ENCODE measurements at places on chromosomes 5 and 9.

GRCh38 chr5:69517763-69518212, 25.2 kb downstream of the OCLN start:
- DNase-seq, result no peak

GRCh38 chr5:73405691-73406090, 42.9 kb downstream of the FOXD1 start:
- DNase-seq, result no peak

DNA sequence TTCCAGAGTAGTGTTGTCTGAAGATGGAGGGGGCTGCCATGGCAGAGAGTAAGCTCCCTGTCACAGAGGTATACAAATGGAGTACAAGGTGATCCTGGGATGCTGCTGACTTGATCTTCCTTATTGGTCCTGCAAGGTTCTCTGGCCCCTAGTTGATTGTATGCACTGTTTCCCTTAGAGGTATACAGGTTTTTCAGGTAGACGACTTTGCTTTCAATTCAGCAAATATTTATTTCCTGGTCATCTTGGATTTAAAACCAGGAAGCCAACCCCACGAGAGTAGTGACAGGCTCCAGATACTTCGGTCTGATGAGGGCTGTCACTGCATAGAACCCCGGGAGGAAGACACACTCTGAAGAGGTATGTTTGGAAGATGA, 16.5 kb upstream of the TRIM14 start:
- no peak for DNase-seq

DNA sequence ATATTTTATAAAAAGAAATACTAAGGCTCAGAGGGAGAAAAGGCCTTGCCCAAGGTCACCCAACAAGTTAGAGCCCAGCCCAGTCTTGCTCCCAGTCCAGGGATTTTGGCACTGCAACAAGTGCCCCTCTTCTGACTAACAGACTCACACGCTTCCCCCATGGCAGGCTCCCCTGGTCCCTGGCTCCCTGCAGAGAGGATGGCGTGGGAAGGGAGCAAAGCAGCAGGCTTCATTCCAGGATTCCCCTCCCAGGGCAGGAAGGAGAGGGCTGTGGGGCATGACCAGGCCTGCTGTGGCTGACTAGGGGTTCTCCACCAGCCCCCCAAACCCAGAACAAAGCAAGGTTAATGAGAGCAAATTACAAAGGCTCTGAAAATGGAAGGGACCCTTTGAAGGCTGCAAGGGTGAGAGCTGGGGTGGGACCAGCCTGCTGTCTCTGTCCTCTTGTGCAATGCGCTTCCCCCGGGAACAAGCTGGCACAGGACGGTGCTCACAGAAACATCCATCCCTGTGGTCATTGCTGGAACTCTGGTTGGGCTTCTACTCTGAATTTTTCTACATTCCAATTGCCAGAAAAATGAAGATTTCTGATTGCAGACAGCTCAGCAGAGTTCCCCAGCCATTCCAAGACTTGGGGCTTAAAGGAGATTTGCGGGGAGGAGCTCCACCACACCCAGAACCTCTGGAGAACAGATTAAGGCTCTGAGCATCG, 37.1 kb upstream of the FAT2 start:
- DNase-seq, result no peak

- DNase-seq, result no peak
Observed at GRCh38 chr9:105047742-105048041, 119.7 kb upstream of the ABCA1 start.

- DNase-seq, result no peak
Observed at GRCh38 chr5:151181818-151182523, 24.4 kb upstream of the ANXA6 start.

DNA sequence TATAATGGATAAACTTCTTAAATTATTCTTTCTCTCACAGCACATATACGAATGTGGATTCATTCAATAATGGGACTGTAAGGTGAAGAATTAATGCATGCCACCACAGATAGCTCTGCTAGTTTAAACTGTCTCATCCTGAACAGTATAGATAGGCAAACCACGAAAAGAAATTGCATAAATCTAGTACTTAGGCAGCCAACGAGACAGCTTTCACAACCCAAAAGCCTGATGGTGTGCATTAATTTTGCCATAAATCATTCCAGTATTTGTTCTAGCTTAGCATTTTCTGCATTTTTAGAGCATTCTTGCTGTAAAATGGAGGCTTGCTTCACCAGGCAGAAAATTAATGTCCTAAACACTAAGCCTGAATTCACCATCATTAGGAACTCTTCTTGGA, 834.2 kb upstream of the DMAC1 start:
- no peak for DNase-seq

DNA sequence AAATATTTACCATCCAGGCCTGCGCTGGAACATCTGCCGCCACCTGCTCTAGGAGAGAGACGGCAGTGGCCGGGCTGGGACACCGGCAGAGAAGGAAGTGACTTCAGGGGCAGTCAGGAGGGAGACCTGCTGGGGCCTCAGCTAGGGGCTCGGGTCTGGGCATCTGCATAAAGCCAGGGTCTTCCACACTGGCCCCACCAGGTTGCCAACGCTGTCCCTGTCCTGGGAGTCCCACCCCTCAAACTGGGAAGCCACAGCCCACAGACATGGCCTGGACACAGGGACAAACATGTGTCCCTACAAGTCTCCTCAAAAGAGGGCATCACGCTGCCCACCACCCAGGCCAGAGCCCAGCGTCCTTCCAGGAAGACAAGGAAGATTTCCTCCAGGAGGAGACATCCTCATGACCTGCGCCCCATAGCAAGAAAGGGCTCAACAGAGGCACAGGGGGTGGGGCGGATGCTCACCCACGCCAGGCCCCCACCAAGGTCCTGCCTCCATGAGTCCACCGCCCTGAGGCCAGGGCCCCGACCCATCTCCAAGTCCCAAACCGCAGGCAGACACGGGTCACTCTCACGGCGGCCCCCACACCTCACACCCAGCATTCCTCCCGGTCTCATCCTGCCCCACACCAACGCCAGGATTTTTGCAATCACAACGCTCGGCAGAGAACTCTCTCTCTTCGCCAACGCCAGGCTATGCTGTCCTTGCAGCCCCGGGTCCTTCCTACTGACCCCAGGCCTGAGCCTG, 9.0 kb downstream of the VAV2 start:
- no peak for DNase-seq

DNA sequence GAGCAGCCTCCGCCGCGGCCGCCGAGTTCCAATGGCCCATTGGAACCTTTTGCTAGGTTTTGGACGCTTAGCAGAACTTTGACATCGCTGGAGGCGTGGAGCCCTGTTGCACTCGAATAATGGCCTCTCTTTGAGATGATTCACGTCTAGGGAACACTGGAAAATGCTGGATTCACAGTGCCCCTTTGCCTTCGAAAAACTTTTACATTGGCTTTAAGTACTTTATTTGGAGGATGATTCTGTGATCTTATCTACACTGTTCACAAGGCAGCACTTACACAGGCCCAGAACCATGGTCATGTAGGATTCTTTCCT, 536 bp upstream of the PPIC start:
- DNase-seq, result no peak

DNA sequence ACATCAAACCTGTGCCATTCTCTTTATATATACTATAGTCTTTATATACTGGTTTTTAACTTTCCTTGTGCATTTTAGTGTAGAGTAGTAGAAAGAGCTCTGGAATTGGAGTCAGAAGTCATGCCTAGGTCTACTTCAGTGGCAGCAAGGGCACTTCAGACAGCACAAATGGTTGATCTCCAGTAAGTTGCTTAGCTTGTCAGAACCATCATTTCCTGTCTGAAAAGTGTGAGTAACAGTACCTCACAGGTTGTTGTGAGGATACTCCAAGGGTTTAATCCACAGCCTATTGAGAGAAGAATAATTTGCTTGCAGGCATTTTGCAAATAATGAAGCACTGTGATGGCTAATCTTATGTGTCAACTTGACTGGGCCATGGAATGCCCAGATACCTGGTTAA, 95.8 kb upstream of the NR4A3 start:
- DNase-seq, result no peak

GRCh38 chr9:5549658-5550650, 39.6 kb downstream of the PDCD1LG2 start:
- DNase-seq, result no peak

DNA sequence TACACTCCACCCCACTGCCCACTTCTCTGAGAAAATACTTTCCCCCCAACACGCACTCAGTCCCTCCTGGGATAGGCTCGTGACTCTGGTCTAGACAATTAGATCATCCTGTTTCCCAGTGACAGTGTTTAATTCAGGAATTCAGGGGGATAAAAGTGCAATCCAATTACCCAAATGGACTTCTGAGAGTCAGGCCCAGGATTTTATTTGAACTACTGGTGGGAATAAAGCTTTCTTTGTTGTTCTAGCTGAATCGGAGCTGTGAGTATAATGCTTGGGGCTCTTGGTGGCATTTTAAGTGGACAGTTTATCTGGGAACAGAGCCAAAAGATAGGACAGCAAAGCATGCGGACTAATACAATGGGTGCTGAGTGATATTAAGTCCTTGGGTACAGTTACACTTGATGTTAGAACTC, 683.3 kb downstream of the MAT2B start:
- DNase-seq, result no peak

- DNase-seq, result no peak
Observed at GRCh38 chr5:168147568-168148360, 143.7 kb upstream of the WWC1 start.

DNA sequence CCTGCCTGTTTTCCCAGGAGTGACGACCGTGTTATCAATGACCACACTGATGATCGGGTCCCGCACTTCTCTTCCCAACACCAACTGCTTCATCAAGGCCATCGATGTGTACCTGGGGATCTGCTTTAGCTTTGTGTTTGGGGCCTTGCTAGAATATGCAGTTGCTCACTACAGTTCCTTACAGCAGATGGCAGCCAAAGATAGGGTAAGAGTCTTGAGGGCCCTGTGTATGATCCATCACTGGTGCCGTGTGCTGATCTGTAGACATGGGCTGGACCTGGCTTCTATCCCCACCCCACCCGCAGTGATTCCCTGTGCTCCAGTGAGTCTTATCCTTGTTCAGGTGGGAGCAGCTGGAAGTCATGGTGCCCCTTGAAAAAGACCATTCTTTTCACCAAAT, 26.0 kb downstream of the GABRP start:
- DNase-seq, result no peak

- no peak for DNase-seq
Observed at GRCh38 chr5:133235696-133236426, 184.0 kb downstream of the HSPA4 start.

DNA sequence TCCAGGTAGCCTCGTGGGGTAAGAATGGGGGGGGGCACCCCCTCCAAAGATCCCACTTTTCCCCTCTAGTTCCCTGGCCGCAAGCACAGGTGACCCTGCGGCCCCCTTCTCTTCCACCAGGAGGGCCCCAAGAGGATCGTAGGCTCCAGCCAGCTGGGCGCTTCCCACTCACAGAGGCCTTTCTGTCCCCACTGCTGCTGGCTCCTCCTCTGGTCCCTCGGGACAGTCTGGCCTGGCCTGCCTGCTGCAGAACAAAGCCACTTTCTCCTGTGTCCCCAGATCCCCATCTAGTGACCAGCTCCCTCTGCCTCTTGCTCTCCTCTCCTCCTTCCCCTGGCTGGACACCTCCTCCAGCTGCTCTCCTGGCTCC, 534 bp upstream of the SAPCD2 start:
- DNase-seq, result peak; percentile 64

GRCh38 chr5:53407373-53407772, 73.1 kb upstream of the FST start:
- DNase-seq, result no peak

DNA sequence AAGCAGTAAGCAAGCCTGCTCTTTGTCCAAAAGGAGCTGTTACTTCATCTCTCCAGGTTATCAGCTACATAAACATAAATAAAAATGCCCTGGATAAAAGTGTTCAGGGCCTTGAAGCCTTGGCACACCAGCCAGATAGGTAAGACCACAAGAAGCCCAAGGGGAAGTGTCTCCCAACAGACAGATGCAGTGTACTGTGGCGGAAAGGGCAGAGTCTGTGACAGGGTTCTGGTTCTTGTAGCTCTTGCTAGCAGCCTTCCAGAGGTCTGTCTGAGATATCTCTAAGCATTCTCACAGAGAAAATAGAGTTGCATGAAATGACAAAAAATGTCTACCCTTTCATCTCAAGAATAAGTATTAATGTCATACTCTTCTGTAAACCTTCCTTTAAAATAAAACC, 30.1 kb downstream of the ISOC1 start:
- DNase-seq, result no peak

DNA sequence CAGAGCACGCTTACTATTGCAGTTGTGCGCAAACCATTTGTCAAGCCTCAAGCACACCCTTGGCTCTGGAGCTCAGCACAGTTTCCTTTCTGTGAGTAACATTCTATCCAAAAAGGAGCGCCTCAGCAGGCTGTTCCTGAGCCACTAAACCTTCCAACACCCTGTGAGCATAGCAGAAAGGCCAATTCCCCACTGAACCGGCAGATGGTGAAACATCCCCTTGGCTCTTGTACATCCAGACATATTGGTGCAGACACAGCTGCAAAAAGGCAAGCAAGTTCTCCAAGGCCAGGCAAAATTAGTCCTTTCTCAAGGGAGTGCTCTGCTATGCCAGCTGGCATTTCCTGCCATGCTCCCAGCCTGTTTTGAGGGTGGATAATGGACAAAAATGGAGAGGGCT, 44.1 kb upstream of the CEMIP2 start:
- DNase-seq, result no peak

DNA sequence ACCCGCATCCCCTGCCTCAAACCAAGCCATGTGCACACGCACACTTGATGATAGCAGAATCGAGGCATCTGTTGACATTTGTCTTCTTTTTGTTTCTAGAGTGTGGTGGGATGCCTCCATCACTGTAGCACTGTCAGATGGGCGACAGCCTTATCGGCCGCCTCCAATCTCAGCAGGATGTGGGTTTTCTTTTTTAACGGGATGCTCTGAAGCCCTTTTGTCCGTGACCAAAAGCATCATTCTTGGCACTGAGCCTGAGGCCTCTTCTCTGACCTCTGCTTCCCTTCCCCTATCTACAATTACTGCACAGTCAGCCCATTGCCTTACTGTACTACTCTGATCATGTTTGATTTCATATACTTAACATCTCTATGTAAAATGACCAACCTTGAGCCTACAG, 78.3 kb downstream of the LMNB1 start:
- no peak for DNase-seq

- DNase-seq, result no peak
Observed at GRCh38 chr5:146091881-146092280, 13.5 kb downstream of the PLAC8L1 start.

GRCh38 chr5:18433336-18433735, 799.1 kb downstream of the TAF11L14 start:
- no peak for DNase-seq

DNA sequence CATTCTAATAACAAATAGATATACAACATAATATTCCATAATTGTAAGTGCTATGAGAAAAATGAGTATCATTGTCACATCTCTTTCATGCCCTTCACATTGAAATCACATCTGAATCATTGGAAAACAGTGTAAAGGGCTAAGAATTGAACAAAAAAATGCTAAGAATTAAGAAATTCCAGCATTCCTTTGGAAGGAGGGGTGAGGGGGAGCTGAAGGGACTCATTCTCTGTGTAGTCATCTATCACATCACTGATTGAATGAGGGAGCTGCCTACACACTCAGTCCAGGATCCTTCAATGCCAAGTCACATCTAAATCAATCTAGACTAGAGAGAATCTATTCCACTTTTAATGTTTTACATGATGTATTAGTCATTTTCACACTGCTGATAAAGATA, 286.6 kb downstream of the DTWD2 start:
- DNase-seq, result no peak

Data from NCI-H187 (cell line).